ENCODE measurements at places on chromosomes 12 and 14.

GRCh38 chr12:119914666-119915065, 37.5 kb upstream of the CIT start:
- DNase-seq: no peak

- DNase-seq: no peak
These were observed 140.4 kb downstream of the SLC35F4 start for GRCh38 chr14:57725399-57726077.

- DNase-seq: no peak
These were observed 29.0 kb downstream of the TESC start for GRCh38 chr12:117069926-117070900.

DNA sequence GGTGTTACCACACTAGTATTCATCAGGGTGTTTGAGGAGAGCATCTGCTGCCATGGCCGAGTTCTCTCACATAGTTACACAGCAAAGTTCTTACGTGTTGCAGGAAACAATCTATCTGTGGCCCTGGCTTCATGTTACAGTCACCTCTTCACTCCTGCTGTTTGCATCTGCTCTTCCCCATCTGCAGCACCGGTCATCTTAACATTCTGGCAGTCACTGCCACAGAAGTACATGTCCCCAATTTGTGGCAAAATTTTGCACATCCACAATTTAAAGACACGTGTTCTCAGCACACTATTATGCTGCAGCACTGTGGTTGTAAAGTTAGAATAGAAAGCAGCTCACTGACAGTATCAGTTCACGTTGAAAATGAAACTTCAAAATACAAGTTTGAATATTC, 23.2 kb downstream of the MAPK1IP1L start:
- no peak for DNase-seq

DNA sequence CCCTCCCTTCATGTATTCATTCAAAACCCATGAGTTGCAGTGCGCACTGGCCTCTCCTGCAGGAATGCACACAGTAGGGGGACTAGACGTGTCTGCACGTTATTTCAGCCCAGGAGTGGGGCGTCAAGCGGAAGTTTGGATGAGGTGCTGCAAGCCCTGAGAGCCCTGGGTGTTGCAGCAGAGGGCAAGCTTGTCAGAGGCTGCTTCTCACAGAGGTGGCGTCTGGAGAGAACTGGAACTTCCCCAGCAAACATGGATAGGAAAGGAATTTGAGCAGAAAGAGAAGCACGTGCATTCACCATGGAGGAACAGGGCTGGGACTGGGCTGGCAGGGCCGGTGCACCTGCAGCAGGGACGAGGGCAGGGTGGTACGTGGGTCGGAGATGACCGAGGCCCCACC, 64.9 kb downstream of the TECPR2 start:
- DNase-seq: no peak

DNA sequence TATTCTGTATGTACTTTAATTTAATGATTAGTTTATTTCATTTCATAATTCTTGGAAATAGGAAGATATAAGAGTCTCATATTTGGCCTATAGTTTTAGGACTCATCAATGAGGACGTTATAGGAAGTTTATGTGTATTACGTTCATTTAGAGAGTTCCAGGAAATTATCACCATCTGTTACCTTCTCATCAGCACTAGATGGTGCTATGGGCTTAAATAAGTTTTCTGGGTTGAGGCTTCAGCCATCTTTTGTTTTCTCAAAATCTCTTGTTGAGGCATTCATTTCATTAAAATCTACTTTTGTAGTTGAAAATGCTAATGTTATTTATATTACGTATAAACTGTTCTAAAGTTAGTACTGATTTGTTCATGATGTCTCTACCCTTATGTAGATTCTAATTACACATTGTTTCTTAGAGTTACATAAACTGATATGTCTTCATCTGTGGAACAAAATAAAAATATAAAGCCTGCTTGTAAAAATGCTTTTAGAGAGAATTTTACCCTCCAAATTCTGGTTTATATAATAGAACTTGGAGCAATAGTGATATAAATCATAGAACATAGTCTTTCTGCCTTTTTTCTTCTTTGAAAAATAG, 89.2 kb downstream of the CFAP54 start:
- no peak for DNase-seq

- no peak for DNase-seq
These were observed 423.3 kb upstream of the GARIN6 start for GRCh38 chr12:99224237-99224636.

DNA sequence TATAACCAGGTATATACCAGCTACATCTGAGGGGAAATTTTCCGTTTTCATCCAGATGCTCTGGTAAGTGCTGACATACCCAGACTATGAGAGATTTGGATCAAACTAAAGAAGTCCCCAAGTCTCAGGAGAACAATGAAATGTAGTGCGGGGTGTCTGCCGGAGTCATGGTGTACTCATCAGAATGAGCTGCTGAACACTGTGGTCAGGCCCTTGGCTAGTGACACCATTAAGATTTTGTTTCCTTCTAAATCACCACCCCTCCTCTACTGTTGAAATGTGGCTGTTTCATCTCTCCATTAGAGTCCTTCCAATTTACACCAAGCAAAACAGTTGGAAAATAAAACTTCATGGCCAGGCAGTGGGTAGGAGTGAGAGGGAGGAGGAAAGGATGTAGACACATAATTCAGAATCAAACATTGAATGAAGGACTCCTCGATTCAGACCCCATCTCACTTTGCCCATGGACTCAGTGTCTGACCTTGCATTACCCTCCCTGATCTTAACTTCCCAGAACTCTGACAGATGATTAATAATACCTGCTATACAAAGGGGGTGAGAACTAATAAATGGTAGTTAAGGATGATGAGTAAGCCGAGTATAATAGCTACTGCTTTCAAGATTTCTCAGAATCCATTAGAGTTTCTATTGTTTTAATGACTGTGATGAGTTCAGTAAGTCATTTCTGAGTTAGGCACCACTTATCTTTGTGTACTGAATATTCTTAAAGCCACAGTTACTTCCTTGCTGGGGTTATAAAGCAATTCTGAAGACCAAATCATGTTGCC, 127.4 kb downstream of the CRADD start:
- no peak for DNase-seq

Data from stimulated activated CD8-positive, alpha-beta memory T cell treated with anti-CD3 and anti-CD28 coated beads, Interleukin-12 subunit alpha, Interleukin-12 subunit beta, amount 100 ng/mL, for 1 hour (primary cell).